ENCODE measurements at places on chromosomes 4 and X.
A peak's percentile ranks its signal among the peaks of the same experiment; 100 is the strongest.

GRCh38 chr4:76758290-76758882 is 139.6 kb downstream of the SOWAHB start:
- DNase-seq = peak; percentile 88

- peak; percentile 57 for DNase-seq
These were observed 421.9 kb upstream of the TENM3 start for GRCh38 chr4:181821039-181822004.

DNA sequence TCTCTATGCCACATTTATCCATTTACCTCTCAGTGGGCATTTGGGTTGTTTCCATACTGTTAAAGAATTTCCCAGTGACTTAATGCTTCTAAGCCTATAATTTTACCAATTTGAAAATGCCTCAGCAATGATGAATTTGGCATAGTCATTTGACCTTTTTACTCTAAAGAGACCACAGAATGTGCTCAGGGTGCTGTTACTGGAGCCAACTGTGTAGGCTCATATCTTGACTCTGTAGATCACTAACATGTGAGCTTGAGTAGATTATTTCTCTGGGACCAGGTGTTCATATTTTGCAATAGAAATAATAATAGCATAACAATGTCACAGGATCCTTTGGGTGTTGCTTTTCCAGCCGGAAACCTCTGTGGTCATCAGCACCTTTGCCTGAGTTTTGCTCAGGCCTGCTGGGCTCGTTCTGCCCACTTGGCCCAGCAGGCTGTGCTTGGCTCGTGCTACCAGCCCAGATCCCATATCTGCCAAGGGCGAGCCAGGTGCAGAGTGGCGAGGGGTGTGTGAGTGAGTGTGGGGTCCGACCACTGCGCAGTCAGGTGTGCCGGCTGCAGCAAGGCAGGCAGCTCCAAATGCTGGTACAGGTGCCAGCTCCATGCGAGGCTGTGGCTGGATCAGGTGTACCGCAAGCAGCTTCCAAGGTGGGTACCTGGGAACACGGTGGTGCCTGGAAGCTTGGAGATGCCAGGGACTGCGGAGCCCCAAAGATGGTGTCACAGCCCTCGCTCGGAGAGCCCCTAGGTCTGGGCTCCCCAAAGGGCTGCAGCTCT is 70.6 kb upstream of the ANK2 start:
- peak; percentile 76 for DNase-seq

- DNase-seq = peak; percentile 73
These were observed 433 bp upstream of the COQ2 start for GRCh38 chr4:83285055-83285407.

- DNase-seq = no peak
These were observed 28.8 kb upstream of the PLCXD1 start for GRCh38 chrX:252244-252956.

DNA sequence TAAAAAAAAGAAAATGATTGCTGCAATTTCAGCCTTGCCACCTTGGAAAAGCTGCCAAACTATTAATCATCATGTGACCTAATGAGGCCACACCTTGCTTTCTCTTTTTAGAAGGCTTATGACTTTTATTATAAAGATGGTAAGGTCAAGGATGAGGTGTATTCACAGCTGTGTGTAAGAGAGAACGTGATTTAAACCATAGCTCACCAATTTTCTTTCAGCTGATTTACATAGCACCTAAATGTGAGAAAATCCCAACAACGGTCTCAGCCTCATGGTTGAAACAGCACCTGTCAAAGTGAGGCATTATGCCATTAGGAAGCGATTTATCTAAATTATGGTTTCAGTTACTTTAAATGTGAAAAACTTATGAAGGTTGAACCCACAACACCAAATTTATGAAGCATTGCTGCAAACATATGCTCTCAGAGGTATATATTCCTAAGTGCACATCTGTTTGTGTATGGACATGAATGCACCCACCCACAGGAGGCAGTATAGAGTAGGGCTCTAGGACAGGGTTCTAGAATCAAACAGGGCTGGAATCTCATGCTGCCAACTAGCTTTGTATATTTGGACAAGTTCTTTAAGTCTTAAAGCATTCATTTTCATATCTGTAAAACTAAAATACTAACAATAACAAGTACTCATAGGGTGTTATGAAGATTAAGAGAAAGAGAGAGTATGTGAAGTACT is 40.7 kb downstream of the ANXA3 start:
- DNase-seq = no peak

DNA sequence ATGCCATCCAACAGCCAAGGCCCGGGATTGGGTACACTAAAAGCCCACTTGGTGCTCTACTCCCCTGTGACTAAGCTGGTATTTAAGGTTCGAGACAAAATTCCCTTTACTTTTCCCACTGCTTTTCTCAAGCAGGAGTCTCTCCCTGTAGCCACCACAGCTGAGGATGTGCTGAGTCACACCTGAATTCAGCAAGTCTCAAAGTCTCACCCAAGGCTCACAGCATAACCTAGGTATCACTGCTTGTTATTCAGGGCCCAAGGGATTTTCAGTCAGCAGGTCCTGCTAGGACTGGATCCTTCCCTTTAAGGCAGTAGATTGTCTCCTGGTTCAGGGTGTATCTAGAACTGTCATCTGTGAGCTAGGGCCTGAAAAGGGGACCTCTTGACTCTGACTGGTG is 39.2 kb downstream of the FMR1NB start:
- DNase-seq = no peak

- DNase-seq = no peak
These were observed 86.7 kb downstream of the PSAPL1 start for GRCh38 chr4:7347981-7348380.

DNA sequence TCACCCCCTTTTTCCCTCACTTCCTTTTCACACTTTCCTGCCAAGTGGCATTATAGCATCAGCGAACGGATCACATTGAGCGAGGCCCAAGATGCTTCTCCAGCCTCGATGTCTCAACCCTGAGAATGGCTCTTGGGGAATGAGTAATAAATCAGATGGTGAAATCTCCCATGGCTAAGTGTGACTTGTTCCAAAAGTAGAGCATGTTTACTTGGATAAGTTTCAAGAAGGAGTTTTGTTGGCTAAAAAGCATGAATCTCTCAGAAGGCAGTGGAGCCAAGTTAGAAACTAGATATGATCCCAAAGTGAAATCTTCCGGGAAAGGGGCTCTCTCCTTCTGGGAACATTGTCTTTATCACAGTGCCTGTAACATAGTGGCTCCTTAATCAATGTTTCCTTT is 316.3 kb downstream of the CAMK2D start:
- peak; percentile 100 for DNase-seq

GRCh38 chrX:49165901-49166881 is 3.6 kb downstream of the MAGIX start:
- peak; percentile 41 for DNase-seq

DNA sequence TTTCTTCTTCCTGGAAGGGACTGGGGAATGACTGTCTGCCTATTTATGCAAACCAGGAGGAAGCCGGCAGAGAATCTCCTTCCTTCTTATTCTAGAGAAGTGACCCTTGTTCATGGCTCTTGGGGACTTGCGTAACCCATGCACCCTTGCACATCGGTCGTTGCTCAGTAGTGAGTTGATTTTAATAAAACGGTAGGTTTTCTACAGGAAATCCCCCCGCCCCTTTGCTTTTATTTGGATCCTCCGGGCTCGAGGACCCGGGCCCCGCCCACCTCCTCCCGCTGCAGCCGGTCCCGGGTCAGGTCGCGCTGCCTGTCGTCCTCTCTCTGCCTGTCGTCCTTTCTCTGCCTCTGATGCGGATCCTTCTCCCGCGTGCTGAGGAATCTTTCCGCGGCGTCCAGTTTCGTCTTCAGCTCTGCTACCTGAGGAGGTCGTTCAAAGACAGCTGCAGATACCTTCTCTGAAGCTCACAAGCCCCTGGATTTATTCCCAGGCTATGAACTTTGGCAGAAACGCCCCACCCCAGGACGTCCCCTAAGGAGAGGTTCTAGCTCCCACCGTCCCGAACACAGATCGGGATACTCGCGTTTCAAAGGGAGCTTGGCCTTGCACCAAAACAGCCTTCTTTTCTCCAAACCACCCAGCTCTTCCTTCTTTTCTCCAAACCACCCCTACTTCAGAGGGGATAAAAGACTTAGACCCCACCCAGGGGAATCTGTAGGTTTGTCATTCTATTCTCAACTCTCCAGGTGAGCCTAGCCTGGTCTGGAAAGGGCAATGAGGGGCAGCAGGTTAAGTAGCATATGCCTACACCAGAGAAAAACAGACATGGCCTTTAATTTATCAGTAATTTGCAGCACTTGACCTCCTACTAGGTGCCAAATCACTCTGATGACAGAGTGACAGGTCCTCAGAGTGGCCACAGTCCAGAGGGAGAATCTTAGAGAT is 7.0 kb downstream of the TNIP3 start:
- peak; percentile 33 for DNase-seq

DNA sequence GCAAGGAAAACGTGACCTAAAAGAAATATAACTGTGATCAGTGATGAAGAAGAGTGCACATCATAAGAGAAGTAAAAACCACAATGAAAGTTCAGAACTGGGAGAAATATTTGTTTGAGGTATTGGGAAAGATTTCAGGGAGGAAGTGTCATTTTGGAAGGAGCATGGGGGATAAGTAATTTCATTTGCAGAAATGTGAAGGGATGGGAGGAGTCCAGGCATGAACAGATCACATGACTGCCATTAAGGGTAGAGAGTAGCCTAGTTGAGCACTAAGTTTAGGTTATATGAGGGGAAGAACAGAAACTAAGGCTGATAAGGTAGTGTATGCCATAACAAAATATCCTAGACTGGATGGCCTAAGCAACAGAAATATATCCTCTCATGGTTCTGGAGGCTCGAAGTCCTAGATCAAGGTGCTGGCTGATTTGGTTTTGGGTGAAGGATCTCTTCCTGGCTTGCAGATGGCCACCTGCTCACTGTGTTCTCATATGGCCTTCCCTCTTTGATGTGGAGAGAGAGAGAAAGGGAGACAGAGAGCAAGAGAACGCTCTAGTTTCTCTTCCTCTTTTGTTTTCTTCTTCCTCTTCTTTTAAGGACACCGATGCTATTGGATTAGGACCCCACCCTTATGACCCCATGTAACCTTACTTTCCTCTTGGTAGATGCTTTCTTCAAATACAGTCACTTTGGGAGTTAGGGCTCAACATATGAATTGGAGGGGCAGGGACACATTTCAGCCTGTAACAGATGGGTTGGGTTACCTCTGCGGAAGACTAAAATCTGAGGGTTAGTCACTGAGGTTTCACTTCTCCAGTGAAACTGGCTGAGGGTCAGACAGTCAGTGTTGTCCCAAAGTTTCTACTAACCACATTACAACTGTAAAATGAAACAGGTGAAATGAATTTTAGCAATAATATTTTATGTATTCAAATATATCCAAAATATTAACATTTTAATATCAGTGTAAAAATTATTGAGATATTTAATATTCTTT is 77.9 kb downstream of the EGF start:
- no peak for DNase-seq

DNA sequence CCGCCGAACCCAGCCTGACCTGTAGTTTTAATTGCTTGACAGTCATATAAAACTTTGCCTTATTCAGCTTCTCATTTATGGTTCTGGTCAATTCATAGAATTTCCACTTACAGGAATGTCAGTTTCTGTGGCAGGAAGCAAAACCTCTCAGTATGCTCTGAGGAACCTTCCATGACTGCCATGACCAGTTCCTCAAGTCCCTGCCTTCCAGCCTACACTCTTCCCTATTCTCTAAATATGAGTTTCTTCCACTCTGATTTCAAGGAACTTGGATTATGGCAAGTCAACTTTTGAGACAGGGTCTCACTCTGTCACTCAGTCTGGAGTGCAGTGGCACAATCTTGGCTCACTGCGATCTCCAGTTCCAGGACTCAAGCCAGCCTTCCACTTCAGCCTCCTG is 26.0 kb upstream of the NSUN7 start:
- DNase-seq = no peak
